ACHN (cell line): ENCODE measurements at places on chromosomes 4 and X.
A peak's percentile ranks its signal among the peaks of the same experiment; 100 is the strongest.

DNA sequence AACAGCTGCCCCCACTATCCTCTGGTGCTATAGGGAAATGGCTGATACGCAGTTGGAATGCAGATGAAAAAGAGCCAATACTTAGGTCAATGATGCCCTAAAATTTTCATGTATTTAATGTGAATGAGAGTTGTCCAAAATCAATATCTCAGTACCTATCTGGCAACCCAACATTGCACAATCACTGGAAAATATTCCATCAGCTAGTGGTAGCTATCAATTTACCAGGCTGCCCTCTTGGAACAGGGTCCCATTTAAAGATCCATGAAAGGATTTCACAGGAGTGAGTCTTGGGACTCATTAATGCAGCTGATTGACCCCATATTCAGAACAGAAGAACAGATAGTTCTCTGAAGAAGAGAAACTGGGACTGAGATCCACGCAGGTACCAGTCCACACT is 638.9 kb downstream of the SMARCA1 start:
- DNase-seq = no peak

GRCh38 chrX:27435031-27435430 is 28.1 kb downstream of the PPP4R3C start:
- DNase-seq = no peak

GRCh38 chrX:94743478-94743877 is 1069.5 kb downstream of the FAM133A start:
- DNase-seq = no peak

DNA sequence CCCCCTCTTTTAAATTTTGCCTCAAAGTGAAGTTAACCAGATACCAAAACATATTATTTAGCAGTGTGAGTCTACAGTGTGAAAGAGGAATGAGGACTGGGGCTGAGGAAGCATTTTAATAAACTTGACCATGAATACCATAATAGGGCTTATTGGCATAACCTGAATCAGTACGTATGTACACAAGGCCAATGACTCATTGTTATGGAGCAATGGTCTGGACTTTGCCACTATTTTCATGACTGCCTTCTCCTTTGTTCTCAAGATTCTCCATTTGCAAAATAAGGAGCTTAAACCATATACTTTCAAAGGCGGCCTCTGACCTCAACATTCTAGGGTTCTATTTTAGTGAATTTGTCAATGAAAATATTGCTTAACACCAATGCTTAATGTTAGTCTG is 102.8 kb upstream of the OR13H1 start:
- no peak for DNase-seq

- DNase-seq = no peak
These were observed 117.4 kb downstream of the DIPK2B start for GRCh38 chrX:45083314-45083713.

GRCh38 chr4:48483006-48483776 is at the start of gene SLC10A4:
Gene SLC10A4 (plus strand): TSS chr4:48483343. CDS start chr4:48483562, 219 bp downstream.
- DNase-seq = no peak

GRCh38 chrX:48516987-48517386 is 4.6 kb upstream of the EBP start:
- DNase-seq = no peak

DNA sequence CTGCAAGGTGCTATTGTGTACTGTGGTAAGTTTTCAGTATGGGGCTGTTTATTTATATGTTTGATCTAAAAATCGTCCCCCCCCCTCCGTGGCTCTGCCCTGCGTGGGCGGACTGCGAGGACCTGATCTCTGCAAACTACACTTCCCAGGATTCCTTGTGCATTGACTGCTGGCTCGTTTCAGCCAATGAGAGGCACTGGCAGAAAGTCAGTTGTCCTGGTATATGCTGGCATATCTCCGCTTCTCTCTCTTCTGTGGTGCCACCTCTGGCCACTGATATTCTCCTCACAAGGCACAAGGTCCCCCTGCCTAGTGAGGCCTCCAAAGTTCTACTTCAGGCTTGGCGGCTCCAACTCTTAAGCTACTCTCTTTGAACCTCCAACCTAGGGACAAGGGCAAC is 168.8 kb upstream of the ZFP42 start:
- no peak for DNase-seq

DNA sequence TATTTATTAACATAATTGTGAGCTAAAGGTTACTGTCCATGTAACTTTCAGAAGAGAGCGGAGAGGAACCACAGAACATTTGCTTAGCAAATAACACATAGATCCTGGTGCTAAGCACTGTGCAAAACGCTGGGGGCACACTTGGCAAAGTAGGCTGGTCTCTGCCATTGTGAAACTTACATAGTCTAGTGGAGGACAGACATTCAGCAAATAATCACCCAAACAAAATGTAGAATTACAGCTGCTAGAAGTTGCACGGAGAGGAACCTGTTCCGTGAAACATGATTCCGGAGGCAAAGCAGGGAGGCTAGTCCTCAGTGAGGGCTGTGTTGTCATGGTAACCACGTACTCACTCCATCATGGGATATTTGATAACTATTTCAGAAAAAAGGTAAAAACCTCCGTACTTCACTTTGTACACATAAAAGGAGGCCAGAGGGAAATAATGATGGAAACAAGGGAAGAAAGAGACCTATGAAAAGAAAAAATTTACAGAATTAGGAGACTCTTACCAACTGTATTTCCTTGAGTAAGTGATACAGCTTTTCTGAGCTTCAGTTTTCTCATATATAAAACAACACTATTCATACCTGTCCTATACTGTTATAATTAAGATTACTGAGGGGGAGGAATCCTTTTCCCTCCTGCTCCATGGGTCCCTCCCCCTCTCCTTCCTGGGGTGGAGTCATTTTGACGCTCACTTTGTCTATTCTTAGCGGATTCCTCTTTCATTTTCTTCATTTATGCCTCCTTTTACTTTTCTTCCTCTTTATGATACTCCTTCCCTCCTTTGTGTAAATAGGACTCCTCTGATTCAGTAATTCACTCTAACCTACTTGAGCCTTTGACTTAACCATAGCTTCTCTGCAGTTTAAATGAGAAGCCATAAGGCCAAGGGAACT is 825 bp upstream of the RASGEF1B start:
- DNase-seq = no peak

DNA sequence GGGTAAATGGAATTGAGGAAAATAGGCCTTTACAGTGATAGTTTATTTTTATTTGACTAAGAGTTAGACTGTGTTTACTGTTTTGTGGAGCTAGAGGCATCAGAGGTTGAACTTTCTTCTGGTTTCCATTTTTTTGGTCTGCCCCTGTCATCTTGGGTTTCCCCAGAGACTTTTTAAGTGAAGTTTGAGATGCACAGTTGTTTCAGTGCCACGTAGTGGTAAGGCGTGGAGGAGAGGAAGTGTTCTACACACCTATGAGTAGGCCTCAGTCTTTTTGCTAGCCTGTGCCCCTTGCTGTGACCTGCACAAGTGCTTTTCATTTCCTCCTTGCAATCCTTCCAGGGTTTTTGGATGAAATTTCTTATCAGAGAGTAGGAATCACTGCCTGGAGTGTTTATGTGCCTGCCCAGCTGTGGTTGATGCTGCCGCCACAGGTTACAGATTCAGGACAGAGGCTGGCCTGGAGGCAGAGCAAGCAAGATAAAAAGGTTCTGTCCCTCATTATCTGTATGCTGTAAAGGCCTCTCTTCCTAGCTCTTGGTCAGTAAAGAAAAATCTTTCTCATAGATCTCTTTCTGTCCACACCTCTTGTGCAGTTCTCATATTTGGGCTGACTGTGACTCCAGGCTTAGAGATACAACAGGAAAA is 12.5 kb upstream of the HSFX4 start:
- no peak for DNase-seq

- DNase-seq = no peak
These were observed 13.9 kb upstream of the SLC7A11 start for GRCh38 chr4:138255917-138256597.

- no peak for DNase-seq
These were observed 30.6 kb downstream of the USP46 start for GRCh38 chr4:52628543-52628942.

DNA sequence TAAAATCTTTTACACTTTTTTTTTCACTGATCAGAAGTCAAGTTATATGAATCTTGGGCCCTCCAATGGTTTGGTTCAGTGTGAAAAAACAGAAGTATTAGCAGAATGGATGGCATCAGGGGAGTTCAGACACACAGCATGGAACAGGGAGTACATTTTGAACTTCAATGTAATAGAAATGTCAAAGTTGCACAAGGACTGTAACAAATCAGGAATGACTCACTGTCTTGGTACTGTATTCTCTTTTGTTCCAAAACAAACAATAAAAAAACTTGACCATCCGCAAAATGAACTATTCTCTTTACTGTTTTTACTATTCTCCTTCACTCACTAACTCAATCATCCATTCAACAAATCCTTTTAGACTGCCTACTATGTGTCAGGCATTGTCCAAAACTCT is 401.0 kb downstream of the FSTL5 start:
- no peak for DNase-seq

- DNase-seq = no peak
These were observed 10.7 kb upstream of the BRS3 start for GRCh38 chrX:136477026-136477425.

- DNase-seq = no peak
These were observed 6.9 kb downstream of the CTBP1 start for GRCh38 chr4:1241936-1242505.

GRCh38 chr4:7716010-7716721 is 223.5 kb downstream of the AFAP1 start:
- DNase-seq = no peak

GRCh38 chr4:77959566-77960338 is 97.1 kb downstream of the MRPL1 start:
- peak; percentile 67 for DNase-seq

DNA sequence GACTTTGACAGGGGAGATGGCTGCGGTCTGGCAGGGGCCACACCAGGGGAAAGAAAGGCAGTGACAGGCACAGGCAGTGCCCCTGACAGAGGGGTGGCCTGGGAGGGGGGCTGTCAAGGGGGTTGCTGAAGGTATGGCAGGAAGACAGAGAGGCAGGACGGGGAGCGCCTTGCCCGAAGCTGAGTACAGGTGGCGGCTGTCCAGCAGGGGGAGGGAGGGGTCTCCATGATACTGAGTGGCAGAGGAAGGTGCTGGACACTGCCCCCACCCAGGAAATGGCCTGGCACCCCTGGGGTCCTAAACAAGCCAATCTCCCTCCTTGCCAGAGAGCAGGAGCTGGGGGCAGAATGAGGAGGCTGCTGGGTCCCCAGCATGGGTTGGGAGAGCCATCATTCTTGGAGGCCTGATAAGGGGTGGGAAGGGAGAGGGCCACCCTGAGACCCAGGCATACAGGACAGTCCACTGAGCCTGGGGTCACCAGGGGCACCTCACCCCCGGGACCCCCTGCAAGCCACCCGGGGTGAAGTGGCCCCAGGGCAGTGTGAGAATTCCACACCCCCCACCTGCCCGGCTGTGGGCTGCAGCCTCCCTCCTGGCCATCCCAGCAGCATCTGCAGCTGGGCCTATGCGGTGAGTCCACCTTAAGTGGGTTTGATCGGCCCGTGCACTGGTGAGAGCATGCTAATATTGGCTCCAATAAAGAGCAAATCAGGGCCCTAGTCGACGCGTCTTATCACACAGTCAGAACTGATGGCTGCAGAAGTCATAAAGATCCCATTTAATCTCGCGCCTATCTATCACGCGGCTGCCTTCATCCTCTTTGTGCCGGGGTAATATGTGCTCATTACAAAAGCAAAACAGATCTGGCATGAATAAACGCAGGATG is 108.5 kb downstream of the FAM53A start:
- no peak for DNase-seq

DNA sequence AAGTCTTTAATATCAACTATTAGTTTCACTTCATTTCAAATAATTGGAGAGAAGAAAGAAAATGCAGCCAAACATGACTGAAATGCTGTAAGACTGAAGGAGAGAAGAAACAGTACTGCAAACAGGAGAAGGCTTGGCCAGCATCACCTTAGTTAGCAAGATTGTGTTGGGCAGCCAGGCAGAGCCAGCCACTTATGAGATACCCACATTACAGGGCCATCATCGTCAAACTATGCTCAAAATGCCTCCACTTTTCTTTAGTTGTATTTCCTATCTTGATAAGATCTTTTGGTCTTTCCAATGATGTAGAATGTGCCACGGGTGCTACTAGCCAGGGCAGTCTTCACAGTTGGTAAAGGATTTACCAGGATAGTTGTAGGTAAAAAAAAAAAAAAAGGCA is 10.9 kb upstream of the IRF2 start:
- DNase-seq = no peak

- no peak for DNase-seq
These were observed 50.7 kb upstream of the MAOA start for GRCh38 chrX:43605351-43605750.

GRCh38 chrX:155819966-155820491 is 61.1 kb upstream of the VAMP7 start:
- peak; percentile 59 for DNase-seq

GRCh38 chr4:36772154-36772516 is 472.4 kb upstream of the NWD2 start:
- DNase-seq = no peak

DNA sequence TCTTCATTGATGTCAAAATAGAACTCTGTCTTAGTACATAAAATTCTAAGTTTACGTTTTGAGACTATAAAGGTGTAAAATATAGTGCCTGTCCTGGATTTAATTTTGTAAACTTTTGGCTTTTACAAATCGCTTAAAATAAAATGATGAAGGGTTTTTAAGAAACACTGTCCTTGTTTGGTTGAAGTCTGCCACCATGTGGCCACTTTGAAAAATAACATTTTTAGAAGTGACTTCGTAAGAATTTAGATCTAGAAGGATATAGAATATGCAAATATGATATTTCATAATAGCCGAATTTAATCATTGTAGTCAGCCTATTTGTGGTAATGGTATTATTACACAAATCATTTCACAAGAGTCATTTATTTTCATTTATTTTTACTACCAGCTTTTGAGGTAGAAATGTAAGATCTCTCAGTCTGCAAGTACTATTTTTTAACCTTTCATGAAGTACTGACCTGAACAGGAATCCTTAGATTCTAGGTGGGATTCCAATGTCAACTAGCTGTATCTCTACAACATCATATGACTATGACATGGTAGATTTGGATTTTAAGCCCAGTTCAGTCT is 31.0 kb upstream of the FAT4 start:
- DNase-seq = peak; percentile 29

GRCh38 chr4:158805635-158806471 is 37.0 kb downstream of the FNIP2 start:
- no peak for DNase-seq

- no peak for DNase-seq
These were observed 17.2 kb upstream of the GPR173 start for GRCh38 chrX:53031380-53031779.

DNA sequence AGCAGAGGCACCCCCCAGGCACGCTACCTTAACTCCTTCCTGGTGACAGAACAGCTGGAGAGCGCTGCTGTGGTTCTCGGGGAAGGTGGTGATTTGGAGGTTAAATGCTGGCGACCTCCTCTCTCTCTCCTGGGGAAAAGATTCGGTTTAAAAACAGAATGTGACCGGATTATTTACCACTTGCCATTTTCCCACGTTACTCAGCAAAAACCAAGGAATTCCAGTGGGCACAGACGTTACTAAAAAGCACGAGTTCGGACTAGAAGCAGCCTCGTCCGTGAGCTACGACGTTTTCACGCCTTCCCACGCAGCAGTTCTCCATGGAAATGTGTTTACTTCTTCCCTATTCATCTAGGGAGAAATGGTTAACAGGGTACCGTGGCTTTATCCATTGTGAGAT is 32.3 kb upstream of the C4orf50 start:
- DNase-seq = no peak
